ENCODE measurements at places on chromosomes 1 and 21.

DNA sequence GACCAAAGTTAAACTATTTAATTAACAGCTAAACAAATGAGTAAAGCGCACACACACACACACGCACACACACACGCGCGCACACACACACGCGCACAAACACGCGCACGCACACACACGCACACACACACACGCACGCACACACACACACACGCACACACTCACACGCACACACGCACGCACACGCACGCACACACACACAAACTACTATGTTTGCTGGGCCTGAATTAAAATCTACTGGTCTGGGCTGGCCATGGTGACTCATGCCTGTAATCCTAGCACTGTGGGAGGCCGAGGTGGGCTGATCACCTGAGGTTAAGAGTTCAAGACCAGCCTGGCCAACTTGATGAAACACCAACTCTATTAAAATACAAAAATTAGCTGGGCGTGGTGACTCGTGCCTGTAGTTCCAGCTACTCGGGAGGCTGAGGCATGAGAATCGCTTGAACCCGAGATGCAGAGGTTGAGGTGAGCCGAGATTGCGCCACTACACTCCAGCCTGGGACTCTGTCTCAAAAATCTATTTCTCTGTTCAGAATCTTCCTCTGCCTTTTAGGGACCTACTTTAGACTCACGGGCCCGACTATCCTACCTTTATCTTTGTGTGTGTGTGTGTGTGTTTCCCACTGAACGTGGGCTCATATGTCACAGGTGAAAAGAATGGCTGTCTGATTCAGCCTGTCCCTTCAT lies 37.5 kb upstream of the DNAJC11 start:
- DNase-seq: no peak

- no peak for DNase-seq
Observed at GRCh38 chr1:167126317-167126716, 32.4 kb downstream of the STYXL2 start.

- no peak for DNase-seq
Observed at GRCh38 chr1:246934765-246935164, 3.0 kb upstream of the AHCTF1 start.

GRCh38 chr1:156368157-156368658 lies 803 bp upstream of the RHBG start:
- DNase-seq: no peak

- peak; percentile 51 for DNase-seq
Observed at GRCh38 chr1:201309416-201309815, 26.1 kb downstream of the PKP1 start.

All from myocyte (in vitro differentiated cells).